Activated CD4-positive, alpha-beta T cell treated with anti-CD3 and anti-CD28 coated beads, Interleukin-2, amount 10 ng/mL, durations not matched to agents 7 days and 5 days (primary cell): ENCODE measurements at places on chromosomes 6 and 20. TPM values are rescaled to one million over a fixed set of nuclear protein-coding genes. Genes with fewer than 3 reads are reported as not detected.

DNA sequence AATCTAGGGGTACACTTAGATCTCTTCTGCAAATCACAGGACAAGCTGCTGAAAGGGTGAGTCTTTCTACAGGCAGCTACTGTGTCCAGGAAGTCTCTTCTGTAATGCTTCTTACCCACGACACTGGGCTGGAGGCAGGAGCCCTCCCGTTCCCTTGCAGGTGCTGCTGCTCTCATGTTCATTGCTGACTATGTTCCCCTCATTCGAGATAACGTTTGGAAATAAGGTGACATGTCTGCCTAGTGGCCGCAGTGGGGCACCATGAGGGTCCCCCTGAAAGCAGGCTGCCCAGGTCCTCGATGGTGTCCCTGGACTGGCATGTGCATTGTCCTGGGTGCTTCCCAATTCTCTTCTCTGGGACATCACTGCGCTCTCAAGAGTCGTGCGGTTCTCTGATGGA lies 74.7 kb downstream of the SYNJ2 start:
- peaks cover 44% of the 10 kb centered on the region for H3K4me1 ChIP-seq
- no peak for DNase-seq
- peak overlapping the region; percentile 41 for H3K27ac ChIP-seq
- H3K4me3 ChIP-seq: no peak overlapping the region

- H3K27me3 ChIP-seq: no peaks in the 10 kb centered on the region
- H3K36me3 ChIP-seq: no peaks in the 10 kb centered on the region
- DNase-seq: no peak
- peaks cover 17% of the 10 kb centered on the region for H3K4me1 ChIP-seq
- no peak overlapping the region for H3K4me3 ChIP-seq
- H3K27ac ChIP-seq: no peak overlapping the region
Measured at GRCh38 chr20:32908334-32909292, 49.9 kb downstream of the EFCAB8 start.

DNA sequence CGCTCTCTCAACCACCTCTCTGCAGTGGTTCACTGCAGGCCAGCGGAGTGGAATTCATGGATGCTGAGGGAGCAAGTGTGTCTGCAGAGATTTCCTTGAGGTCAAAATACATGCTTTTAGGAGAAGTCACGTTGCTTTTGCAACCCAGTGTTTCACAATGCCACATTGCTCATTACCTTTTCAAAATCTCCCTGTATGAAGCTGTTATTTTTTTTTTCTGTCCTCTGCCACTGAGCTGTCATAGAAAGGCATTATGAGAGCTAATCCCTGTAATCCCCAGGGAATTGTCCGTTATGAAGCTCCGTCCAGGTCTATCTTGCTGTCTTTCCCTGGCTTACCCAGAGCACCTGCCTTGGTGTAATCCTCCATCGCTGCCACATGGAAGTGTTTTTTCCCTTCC lies 60.5 kb upstream of the SLC22A23 start:
- no peak overlapping the region for H3K27ac ChIP-seq
- H3K4me1 ChIP-seq: no peaks in the 10 kb centered on the region
- H3K4me3 ChIP-seq: no peak overlapping the region
- H3K27me3 ChIP-seq: peaks cover 8% of the 10 kb centered on the region
- no peaks in the 10 kb centered on the region for H3K36me3 ChIP-seq

- H3K4me1 ChIP-seq: no peaks in the 10 kb centered on the region
- H3K36me3 ChIP-seq: no peaks in the 10 kb centered on the region
- no peak overlapping the region for H3K27ac ChIP-seq
- H3K27me3 ChIP-seq: no peaks in the 10 kb centered on the region
Measured at GRCh38 chr6:75012018-75012417, 193.8 kb downstream of the COL12A1 start.

- H3K4me1 ChIP-seq: peaks cover 24% of the 10 kb centered on the region
- no peak overlapping the region for H3K27ac ChIP-seq
- no peaks in the 10 kb centered on the region for H3K27me3 ChIP-seq
Measured at GRCh38 chr20:47278907-47279348, 77.6 kb downstream of the ZMYND8 start.

DNA sequence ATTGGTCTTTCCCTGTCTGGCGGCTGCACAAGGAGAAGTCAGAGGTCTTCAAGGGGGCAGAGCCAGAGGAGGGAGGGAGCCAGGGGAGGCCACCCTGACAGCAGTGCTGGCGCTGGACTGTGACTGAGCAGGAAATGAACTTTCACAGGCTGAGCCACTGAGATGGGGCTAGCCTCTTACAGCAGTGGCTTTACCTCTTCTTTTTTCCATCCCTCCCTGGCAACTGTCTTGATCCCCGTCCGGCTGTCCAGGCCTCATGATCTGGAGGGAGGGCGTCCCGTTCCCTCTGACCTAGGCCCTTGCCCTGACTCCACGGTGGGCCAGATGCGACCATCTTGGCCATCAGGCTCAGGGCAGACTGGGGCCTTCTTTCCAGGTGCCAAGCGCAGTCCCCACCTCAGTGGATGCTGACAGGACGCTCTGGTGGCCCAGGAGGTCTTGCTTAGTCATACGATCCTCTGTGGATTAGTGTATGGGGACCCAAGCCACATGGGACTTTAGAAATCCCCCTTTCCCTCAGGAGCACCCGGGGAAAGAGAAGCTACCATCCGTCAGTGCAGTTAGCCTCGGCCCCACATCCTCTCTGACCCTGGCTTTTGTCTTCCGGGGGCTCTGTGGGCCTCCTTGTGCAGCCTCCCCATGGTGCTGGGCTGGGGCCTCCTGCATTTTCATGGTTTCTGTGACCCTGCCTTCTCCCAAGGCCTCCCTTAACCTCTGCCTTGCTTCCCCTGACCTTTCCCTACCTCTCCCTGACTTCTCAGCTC lies 57.4 kb upstream of the CCDC167 start:
- H3K4me1 ChIP-seq: peaks cover 27% of the 10 kb centered on the region
- H3K27me3 ChIP-seq: peaks cover 11% of the 10 kb centered on the region
- no peaks in the 10 kb centered on the region for H3K36me3 ChIP-seq
- H3K4me3 ChIP-seq: no peak overlapping the region
- no peak for DNase-seq

DNA sequence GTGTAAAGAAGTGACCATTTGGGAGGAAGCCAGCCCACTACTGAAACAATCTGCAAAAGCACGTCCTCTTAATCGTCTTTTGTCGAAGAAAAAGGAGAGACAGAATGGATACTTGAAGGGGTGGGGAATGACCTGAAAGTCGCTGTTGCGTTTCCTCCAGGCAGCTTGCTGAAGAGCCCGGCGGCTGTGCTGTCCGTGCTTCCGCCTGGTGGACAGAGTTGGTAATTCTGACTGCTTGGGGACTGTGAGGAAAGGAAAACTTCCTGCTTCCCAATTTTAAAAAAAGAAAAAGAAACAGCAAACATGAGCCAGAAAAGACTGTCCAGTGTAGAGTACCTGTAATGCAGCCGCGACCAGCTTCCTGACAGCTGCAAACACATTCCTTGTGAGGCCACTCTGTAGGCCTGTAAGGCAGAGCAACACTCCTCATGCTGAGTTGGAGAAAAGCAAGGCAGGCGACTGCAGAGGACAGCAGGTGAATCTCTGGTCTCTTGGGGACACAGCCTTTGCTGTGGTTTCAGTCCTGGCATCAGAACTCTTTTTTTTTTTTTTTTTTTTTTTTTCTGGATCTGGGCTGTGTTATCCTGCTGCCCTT lies 251.1 kb upstream of the TBX18 start:
- H3K27ac ChIP-seq: no peak overlapping the region
- no peaks in the 10 kb centered on the region for H3K4me1 ChIP-seq
- DNase-seq: no peak
- no peaks in the 10 kb centered on the region for H3K36me3 ChIP-seq
- H3K27me3 ChIP-seq: no peaks in the 10 kb centered on the region

GRCh38 chr6:14417377-14417776 lies 299.8 kb downstream of the CD83 start:
- no peak for DNase-seq
- no peak overlapping the region for H3K4me3 ChIP-seq
- no peaks in the 10 kb centered on the region for H3K36me3 ChIP-seq
- H3K27ac ChIP-seq: no peak overlapping the region
- no peaks in the 10 kb centered on the region for H3K27me3 ChIP-seq

DNA sequence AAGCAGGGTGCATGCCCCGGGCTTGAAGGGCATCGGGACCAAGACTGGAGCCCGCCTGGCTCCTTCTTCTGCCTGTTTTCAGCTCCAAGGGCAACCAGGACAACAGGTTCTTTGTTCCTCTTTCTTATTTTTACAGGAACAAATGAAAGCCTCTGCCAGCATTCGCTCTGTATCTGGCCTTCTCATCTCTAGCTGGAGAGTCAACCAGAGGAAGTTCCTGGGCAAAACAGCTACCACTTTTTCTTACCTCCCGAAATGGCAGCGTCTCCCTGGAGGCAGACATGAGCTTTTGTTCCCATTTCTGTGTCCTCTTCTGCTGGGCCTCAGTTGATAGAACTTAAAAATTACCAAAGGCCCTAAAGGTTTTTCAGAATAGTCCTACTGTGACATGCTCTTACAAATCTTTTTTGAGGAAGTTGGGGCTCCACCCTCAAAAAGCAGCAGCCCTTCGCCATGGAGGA lies 74.1 kb upstream of the NAA20 start:
- H3K4me1 ChIP-seq: peaks cover 6% of the 10 kb centered on the region
- H3K27me3 ChIP-seq: peaks cover 11% of the 10 kb centered on the region
- DNase-seq: no peak

DNA sequence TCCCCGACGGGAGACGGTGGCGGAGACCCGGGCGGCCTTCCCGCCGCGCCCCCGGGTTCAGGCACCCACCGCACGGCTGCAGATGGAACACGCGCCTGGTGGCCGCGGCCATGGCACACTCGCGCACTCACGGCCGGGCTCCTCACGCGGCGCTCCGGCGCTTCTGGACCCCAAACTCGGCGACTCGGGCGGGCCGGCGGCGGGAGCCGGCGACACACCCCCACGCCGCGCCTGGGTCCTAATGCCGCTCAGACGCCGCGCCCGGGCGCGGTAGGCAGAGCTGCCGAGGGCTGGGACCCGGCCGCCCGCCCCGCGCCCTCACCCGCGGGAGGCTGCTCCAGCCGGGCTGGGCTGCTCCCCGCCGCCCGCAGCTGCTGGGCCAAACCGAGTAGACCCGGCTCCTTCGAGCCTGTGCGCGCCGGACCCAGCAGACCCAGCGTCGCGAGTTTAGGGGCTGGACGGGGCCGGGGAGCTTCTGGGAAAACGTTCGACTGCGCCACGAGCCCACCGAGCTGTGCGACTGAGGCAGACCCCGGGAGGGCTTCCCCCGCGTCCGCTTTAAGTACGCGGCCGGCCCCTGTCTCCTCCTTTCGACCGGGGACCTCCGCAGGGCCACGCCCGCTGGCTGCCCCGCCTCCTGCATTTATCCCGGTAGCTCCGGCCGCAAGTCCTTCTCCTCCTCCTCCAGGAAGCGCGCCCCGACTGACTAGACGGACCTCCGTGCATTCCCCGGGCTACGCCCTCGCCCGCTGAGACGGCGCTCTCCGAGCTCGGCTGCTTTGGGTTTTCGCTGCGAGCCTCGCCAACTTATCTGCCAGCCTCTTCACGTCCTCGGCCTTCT lies at the start of gene SLC4A11:
SLC4A11 (minus strand) TSS at position 165 of the 841 bp plus-strand sequence; CDS start at position 112, 53 bp downstream.
- peaks cover 55% of the 10 kb centered on the region for H3K27me3 ChIP-seq
- H3K4me1 ChIP-seq: peaks cover 10% of the 10 kb centered on the region
- no peak within 1 kb of the TSS for H3K27ac ChIP-seq
- peak; percentile 30 for DNase-seq
- no peaks in the 10 kb centered on the region for H3K36me3 ChIP-seq

- H3K27me3 ChIP-seq: no peaks in the 10 kb centered on the region
- H3K36me3 ChIP-seq: peaks cover 12% of the 10 kb centered on the region
- DNase-seq: no peak
- H3K27ac ChIP-seq: no peak overlapping the region
Measured at GRCh38 chr6:147345902-147346301, 141.7 kb downstream of the STXBP5 start.

- H3K4me1 ChIP-seq: peaks cover 25% of the 10 kb centered on the region
- no peak overlapping the region for H3K4me3 ChIP-seq
- peaks cover 5% of the 10 kb centered on the region for H3K27me3 ChIP-seq
- peak overlapping the region; percentile 88 for H3K27ac ChIP-seq
Measured at GRCh38 chr6:6750594-6751265, 162.2 kb downstream of the LY86 start.

- H3K36me3 ChIP-seq: no peaks in the 10 kb centered on the region
- H3K27me3 ChIP-seq: no peaks in the 10 kb centered on the region
- DNase-seq: no peak
- H3K4me3 ChIP-seq: no peak overlapping the region
- no peaks in the 10 kb centered on the region for H3K4me1 ChIP-seq
- no peak overlapping the region for H3K27ac ChIP-seq
Measured at GRCh38 chr20:59823030-59823423, 110.4 kb downstream of the SYCP2 start.

DNA sequence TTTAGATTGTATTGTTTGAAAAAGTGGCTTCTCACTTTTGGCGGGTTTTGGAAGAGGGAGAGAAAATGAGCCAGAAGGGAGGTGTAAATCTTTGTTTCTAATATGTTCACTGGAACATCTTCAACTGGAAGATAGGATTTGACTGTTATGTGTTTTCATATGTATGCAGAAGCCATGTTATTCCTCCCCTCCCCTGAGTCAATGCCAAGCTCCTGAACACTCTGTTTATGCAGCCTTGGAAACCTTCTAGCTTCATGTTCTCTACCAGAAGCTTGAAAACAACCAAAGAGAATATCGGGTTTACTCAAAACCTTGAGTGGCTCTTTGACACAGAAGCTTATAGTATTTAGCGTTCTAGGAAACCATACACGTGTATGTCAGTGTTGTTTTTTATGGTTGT lies 279.1 kb downstream of the PRL start:
- H3K36me3 ChIP-seq: peaks cover 5% of the 10 kb centered on the region
- H3K27ac ChIP-seq: no peak overlapping the region
- no peaks in the 10 kb centered on the region for H3K27me3 ChIP-seq
- no peaks in the 10 kb centered on the region for H3K4me1 ChIP-seq
- no peak overlapping the region for H3K4me3 ChIP-seq

GRCh38 chr20:42435230-42435629 lies 754.5 kb downstream of the PTPRT start:
- no peak overlapping the region for H3K27ac ChIP-seq
- H3K36me3 ChIP-seq: no peaks in the 10 kb centered on the region
- H3K27me3 ChIP-seq: no peaks in the 10 kb centered on the region
- no peaks in the 10 kb centered on the region for H3K4me1 ChIP-seq
- H3K4me3 ChIP-seq: no peak overlapping the region

Gene DLL1
- total RNA-seq: 0.55 TPM

Gene REV3L
- 38.9 TPM for total RNA-seq

Gene PSMG4
- total RNA-seq: 21.5 TPM

Gene BMP7
- not detected for total RNA-seq

Gene STK35
- total RNA-seq: 15.8 TPM
